ENCODE measurements at places on chromosomes 3 and 15. TPM values are rescaled to one million over a fixed set of nuclear protein-coding genes. Genes with fewer than 3 reads are reported as not detected.

DNA sequence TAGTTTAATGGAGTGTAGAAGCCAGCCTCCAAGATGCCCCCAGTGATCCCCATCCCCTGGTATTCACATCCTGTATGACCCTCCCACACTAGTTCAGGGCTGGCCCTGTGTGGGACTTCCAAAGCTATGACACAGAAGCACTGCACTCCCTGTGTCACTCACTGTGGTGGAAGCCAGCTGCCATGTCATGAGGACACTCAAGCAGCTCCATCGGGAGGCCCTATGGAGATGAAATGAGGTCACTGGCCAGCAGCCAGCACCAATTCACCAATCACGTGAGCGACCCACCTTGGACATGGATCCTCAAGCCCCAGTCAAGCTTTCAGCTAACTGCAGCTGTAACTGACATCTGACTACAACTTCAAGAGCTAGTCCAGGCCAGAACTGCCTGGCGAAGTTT lies 3.9 kb upstream of the ACAN start:
- DNase-seq = no peak

DNA sequence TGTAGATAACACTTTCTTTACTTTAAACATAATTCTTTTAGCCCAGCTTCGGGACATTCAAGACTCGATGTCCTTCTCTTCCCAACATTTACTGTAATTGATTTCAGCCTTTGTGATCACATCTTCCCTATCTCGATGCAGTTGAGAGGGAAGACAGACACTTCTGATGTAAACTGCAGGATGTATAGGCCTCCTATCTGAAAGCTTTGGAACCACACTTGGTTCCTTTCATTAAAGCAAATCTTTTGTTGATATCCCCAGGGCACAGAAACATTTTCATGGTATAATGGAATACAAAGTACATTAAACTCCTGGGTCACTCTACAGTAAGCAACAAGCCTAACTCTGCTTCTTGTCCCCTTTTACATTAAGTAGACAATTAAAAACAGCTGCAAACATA lies 6.4 kb downstream of the GRM7 start:
- no peak for DNase-seq

- no peak for DNase-seq
Measured at GRCh38 chr3:67301556-67301955, 303.4 kb downstream of the KBTBD8 start.

GRCh38 chr15:52225230-52225629 lies 34.0 kb upstream of the GNB5 start:
- DNase-seq = no peak

DNA sequence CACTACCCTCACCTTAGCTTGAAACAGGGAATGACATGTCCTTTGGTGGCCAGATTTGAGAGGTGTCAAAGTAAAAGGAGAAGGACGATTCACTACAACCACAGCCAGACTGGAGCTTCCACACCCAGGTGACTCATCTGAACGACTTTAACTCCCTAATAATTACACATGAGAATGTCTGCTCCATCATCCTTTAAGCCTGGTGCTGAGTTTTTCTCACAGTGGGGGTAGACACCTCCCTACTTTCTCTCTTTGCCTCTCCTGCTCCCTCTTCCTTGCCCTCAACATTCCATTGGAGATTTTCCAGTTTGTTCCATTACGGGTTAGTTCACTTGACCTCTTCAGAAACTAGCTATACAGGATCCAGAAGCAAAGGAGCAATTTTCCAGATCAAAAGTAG lies 154.3 kb upstream of the BHLHE40 start:
- DNase-seq = no peak

- DNase-seq = no peak
Measured at GRCh38 chr15:37080261-37080921, 20.0 kb downstream of the MEIS2 start.

GRCh38 chr3:155753038-155753639 lies 8.3 kb upstream of the PLCH1 start:
- no peak for DNase-seq

- no peak for DNase-seq
Measured at GRCh38 chr15:63388511-63388910, 6.9 kb upstream of the CA12 start.

GRCh38 chr3:175484666-175485065 lies 625.5 kb downstream of the NAALADL2 start:
- no peak for DNase-seq

- no peak for DNase-seq
Measured at GRCh38 chr3:110393941-110394340, 677.7 kb upstream of the NECTIN3 start.

- DNase-seq = no peak
Measured at GRCh38 chr3:186786922-186787321, 3.5 kb downstream of the EIF4A2 start.

- no peak for DNase-seq
Measured at GRCh38 chr3:54960701-54961100, 32.8 kb upstream of the LRTM1 start.

DNA sequence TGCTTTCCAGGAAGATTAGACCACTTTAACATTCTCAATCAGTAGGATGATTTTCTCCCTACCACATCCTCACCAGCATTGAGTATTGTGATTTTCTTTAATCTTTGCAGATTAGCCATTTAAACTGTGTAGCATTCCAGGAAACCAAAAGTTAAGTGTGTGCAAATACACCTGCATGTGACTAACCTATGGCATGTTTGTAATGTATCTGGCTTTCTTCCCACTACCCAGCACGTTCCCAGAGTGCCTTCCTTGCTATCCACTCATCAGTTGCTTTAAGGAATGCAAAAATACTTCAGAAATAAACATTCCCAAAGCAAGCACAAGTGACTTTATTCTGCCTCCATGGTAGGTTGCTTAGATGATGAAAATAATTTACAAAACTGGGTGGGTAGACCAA lies 74.2 kb downstream of the ATG7 start:
- no peak for DNase-seq

- no peak for DNase-seq
Measured at GRCh38 chr15:62124973-62125303, 40.1 kb downstream of the C2CD4B start.

GRCh38 chr3:58176827-58177489 lies 33.8 kb downstream of the DNASE1L3 start:
- no peak for DNase-seq

DNA sequence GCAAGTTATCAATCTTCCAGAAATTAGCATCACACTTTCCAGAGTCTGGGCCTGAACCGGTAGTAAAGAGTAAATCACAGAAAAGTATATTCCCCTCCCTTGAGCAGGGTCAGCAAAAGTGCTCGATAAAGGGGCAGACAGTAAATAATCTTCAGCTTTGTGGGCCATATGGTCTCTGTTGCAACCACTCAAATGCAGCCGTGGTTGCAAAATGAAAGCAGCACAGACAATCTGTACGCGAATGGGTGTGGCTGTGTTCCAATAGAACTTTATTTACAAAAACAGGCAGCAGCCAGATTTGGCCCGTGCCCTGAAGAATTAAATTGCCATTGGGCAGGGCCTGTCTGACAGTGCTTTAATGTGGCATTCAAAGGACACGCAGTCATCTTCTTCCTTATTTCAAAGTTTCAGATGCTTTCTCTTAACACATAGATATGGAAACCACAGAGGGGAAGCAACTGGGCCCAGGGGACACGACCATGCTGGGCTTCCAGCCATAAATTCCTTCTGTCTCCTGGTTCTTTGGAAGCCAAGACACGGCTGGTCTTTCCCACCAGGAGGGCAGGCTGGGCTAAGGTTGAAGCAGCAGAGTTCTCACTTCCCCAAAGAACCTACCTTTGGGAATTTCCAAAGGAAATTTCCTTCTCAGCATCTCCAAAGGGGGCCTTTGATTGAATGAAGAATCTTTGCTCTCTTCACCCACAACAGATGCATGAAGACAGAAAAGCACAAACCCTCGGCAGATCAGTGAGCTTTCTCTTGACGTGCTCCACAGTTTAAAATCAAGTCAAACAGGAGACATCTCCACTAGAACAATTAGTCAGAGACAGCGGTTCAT lies 489.8 kb upstream of the PROK2 start:
- DNase-seq = peak; percentile 62

DNA sequence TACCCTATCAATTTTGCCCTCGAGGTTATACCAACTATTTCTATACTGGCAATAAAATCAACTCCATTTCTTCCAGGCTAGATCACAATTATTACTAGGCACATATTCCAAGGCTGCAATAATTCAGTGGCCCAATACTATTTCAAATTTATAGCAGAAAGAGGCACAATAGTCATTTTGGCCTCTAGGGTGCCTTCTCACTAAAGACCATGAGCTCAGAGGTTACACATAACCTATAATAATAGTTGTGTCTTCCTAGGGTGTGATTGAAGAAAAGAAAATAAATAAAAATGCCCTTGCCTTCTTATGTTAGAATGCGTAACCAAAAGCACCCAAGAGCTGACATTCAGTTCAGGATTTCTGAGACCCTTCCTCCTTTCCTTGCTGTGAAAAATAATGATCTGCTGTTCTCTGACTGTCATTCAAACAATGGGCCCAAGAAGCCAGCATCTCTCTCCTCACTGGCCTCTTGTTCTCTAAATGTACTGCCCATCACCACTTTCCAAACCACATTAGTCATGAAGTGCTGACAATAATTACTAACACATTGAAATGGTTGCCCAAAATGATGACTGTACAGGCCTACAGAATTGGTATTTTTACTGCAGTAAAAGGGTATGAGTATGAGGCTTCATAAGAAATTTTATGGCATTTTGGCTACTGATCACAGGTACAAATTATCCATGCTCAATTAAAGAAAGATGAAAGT lies 244.8 kb downstream of the LRRN1 start:
- DNase-seq = no peak

- DNase-seq = no peak
Measured at GRCh38 chr3:160259589-160259988, 34.4 kb downstream of the C3orf80 start.

CACNA2D3 gene
- total RNA-seq = 3.0 TPM

SNX22 gene
- total RNA-seq = 0.15 TPM

SERPINI2 gene
- 0.33 TPM for total RNA-seq

ARHGAP31 gene
- 27.8 TPM for total RNA-seq

ACOX2 gene
- total RNA-seq = 24.5 TPM

ZKSCAN7 gene
- total RNA-seq = 10.5 TPM

CD86 gene
- 2.1 TPM for total RNA-seq

COL8A1 gene
- total RNA-seq = 14.6 TPM

MESP1 gene
- total RNA-seq = 1.3 TPM

CNBP gene
- 383 TPM for total RNA-seq

CLRN1 gene
- total RNA-seq = not detected
